ENCODE measurements at places on chromosomes 7 and 10.
A peak's percentile ranks its signal among the peaks of the same experiment; 100 is the strongest.

GRCh38 chr7:32942415-32943251, 14.6 kb upstream of the FKBP9 start:
- DNase-seq, result peak; percentile 87

GRCh38 chr7:40058636-40059035, 75.8 kb downstream of the MPLKIP start:
- no peak for DNase-seq

DNA sequence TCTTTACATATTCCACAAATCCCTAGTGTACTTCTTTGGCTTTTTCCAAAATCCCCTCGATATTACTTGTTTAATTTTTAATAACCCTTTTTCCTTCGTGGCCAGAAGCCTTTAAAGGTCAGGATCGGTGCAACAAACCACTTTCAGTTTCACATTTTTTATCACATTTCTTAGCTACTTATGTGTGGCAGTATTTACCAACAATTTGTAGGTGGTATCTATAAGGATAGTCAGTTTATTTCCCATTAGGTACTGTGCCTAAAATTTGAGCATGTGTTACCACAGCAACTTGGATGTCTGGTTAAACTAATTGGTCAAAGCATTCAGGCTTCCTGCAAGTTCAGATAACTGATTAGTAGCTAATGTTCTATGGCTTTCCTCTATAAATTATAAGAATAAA, 104.9 kb downstream of the CDK14 start:
- no peak for DNase-seq

DNA sequence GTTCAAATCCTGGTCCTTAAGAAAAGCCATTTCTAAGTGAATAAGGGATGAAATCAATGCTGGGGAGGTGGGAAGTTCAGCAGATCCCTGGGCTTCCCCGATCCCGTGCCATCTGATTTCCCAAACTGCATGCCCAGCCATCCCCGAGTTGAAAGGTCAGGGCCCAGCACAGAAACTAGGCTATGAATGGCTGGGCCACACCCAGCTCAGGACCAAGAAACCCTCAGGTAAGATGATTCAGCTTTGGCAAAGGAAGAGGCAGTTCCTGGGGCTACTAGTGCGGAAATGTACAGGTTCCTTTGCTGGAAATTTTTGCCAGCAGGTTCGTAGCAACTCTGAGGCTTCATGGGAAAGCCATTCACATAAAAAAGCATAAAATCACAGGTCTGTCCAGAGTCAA, 182.7 kb downstream of the FAM107B start:
- DNase-seq, result no peak

DNA sequence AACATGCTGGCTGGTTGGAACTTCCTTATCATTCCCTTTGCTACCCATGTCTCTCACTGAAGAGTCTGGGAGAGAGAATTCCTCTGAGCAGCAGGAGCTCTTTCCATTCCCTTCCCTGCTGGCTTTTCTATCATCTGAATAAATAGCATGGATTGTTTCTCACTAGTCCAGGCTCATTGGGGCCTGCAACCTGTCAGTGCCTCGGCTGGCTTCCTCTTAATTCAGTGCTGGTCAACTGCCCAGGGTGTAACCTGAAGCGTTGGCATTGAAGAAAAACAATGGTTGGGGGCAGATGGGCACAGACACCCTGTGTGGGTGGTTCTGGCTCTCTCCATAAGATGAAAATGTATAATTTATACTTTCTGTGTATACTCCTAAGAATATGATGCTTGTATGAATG, 155.6 kb downstream of the ANLN start:
- no peak for DNase-seq

DNA sequence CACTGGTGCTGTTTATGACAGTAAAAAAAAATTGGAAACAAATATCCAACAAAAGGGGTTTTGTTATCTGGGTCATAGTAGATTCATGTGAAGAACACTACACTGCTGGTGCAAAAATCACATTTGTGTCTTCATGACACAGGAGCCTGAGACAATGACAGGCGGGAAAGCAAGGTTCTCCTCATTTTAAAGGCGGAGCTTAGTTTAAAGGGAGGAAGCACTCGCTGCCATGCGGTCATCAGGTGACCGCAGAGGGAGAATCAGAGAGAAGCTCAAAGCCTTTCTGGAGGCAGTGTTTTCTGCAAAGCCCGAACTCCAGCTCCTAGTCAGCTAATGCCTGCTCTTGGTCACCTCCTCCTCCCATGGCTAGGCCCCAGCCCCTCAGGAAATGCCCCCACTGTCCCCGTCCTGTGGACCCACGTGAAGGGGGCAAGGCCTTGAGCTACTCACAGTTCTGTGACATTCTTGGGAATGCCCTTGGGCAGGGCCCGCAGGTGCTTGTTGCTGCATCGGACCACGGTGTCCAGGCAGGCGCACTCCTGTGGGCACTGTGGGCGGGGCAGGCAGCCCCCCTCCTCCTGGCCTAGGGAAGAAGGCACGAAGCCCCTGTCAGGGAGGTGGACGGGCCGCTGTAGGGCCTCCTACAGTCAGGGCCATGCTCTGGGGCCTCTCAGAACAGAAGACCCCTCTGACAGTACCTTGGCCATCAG, 146.1 kb downstream of the SLIT1 start:
- DNase-seq, result no peak

DNA sequence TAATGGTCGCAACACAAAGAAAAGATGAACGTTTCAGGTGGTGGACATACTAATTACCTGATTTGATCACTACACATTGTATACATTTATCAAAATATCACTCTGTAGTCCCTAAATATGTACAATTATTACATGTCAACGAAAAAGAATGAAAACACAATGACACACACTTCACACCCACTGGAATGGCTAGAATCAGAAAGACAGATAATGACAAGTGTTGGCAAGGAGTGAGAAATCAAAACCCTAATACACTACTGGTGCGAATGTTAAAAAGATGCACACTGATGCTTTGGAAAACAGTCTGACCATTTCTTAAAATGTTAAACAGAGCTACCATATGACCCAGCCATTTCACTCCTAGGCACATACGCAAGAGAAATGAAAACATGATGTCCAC, 2.3 kb downstream of the COA1 start:
- DNase-seq, result no peak

DNA sequence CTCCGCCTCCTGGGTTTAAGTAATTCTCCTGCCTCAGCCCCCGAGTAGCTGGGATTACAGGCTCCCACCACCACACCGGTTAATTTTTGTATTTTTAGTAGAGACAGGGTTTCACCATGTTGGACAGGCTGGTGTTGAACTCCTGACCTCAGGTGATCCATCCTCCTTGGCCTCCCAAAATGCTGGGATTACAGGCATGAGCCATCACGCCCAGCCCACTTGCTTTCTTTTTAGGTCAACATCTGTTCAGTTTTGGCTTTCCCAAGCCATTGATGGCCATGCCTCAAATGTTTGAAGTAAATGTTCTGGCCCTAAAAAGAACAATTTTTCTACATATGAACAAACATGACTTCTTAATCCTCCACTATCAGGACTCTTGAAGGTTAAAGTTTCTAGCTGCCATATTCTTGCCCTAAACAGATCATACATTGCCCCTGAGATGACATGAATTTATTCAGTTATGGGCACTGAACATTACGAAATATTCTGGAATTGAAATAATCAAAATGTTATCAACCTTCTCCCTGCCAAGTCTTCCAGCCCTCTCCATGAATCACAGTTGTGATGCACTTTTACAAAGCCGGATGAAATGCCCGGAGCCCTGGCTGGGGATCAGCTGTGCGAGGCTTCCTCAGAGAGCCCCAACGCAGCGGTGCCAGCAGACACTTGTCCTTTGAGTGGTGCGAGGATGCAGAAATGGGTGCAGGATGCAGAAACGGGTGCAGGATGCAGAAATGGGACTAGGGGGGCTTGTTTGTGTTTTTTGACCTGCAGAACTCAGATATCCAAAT, 2.9 kb downstream of the MRLN start:
- no peak for DNase-seq

DNA sequence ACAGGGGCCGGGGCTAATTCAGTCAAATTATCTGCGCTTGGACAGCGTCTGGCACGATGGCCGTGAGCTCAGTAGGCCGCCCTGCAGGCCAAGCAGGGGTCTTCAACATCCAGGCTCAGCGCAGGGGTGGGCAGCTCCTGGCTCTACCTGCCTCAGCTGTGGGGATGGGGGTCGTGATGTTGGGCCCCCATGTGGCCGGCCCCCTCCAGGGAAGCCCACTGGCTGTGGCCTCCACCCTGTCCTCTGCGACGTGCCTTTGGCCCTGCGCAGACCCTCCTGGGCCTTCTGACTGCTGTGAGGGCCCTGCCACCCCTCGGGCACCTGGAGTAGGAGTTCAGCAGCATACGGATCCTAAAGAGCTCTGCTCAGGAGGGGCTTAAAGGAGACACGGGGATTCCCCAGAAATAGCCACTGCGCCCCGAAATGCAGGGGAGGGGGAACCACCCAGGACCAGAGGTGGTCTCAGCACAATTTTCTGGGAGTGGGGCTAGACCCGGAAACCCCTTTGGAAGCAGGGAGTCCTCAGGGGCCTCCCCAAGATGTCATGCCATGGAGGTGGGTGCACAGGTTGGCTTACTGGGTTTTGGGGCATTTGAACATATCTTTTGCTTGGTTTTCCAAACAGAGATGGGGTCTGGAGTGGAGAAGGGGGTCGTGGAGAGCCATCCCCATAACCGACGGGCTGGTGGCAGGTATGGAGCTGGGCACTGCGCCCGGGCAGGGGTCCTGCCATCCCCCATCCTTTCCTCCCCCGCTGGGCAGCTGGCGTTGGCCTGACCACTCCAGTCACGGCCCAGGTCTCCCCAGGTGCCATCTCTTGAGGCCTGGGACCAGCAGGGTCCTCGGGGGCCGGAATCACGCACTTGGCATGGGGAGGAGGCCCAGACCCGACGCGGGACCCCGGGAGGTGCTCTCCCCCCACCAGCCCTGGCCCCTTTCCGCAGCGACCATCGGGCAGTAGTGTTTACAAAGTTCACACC, 4.0 kb upstream of the ADAP1 start:
- no peak for DNase-seq

DNA sequence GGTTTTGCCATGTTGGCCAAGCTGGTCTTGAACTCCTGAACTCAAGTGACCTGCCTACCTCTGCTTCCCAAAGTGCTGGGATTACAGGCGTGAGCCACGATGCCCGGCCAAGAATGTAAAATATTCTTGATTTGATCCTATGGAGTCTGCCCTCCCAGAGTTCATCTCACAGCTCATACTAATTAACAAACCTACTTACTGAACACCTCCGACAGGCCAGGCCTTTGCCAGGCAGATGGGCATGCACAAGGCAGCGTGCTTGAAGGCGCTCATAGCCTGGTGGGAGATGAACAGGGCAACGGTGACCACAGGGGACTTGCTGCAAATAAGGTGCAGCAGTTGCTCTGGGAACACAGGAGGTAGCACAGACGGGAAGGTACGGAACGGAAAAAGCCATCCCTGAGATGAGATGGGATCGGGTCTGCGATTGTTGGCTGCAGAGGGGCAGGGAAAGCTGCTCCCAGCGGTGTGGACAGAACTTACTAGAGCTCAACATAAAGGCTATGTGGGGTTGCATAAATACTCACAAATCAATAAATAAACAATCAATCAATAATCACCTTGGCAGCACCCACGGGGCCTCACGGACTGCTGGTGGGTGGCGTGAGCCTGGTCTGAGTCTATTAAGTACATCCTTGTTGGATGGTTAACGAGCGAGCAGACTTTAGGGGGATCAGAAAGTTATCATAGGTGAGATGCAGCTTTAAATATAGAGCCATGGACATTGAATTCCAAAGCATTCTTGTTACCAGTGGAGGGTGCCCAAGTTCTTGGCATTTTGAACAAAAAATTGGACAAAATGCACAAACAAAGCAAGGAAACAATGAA, 4.7 kb downstream of the ACBD7 start:
- DNase-seq, result no peak

DNA sequence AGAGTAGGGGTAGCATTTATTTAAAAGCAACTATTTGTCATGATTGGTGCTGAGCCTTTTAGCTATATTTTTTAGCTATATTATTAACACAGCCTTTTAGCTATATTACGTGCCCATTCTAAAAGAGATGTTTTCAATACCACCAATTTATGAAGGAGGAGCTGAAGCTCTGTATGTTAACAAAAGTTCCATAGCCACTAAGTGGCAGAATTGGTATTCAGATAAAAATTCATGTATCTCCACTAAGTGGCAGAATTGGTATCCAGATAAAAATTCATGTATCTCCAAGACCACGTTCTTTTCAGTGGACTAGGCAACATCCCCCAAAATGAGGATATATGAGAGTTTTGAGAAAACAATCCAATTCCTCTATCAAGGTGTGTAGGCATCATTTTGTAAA, 268.6 kb downstream of the HGF start:
- DNase-seq, result no peak

GRCh38 chr7:148084138-148084537, 506.4 kb upstream of the C7orf33 start:
- peak; percentile 57 for DNase-seq

GRCh38 chr7:105587909-105588635, 6.8 kb upstream of the EFCAB10 start:
- peak; percentile 42 for DNase-seq

- no peak for DNase-seq
Measured at GRCh38 chr10:88984525-88984924, 6.1 kb upstream of the FAS start.

DNA sequence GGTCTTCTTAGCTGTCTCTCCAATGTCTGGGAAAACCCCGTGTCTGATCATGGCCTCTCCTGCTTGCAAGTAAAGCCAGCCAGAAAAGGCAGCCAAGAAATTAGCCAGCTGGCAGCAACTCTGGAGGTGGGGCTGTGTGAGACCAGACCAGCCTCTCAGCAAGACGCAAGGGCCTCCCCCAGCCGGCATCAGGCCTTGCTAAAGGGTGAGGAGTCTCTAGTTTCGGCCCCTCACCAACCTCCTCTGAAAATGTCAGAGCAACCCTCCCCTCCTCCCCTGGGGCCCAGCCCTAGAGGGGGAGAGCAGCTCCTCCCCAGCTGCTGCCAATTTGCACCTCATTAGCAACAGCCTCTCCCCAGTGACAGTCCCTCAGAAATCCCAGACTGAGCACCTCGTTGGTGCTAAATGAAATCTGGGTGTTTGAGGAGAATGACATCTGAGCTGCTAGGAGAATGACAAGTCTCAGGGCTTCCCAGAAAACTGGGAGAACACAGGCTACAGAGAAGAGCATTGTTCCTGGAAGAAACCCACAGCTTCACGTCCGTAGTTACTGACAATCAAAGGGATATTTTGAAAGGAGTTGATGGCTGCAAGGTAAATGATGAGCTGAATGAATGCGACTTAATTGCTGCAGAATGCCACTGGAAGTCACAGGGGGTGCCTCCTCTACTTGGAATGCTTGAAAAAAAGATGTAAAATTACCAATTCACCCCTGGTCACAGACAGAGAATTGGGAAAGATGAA, 25.9 kb downstream of the DGKI start:
- DNase-seq, result no peak

GRCh38 chr7:31098642-31099360, 46.7 kb downstream of the ADCYAP1R1 start:
- no peak for DNase-seq

- no peak for DNase-seq
Measured at GRCh38 chr7:107355616-107356015, 114.2 kb upstream of the GPR22 start.

DNA sequence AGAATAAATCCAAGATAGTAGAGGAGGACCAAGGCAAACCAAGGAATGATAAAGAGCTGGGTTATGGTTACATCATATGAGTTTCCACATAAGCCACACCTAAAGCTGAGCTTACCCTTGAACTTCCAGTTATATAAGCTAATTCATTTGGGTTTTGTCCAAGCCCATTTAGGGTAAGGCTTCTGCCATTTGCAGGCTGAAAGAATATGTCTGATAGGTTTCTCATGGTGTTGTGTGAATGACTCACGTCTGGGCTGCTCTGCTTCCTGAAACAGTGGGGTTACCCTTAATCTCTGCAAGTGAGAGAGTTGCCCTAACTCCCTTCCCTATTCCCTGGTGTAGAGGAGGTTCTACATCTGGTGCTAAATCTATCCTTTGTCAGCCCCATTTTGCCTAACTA, 60.8 kb downstream of the PTTG1IP2 start:
- DNase-seq, result no peak

Measured in K562 (cell line).